ENCODE measurements at places on chromosomes 16 and 17.

- DNase-seq = peak; percentile 71
Observed at GRCh38 chr17:75587675-75588595, at the start of gene MYO15B. MYO15B (plus strand) TSS chr17:75587800; CDS start chr17:75588058, 258 bp downstream.

- no peak for DNase-seq
Observed at GRCh38 chr16:68402748-68403040, 45.6 kb downstream of the SMPD3 start.

DNA sequence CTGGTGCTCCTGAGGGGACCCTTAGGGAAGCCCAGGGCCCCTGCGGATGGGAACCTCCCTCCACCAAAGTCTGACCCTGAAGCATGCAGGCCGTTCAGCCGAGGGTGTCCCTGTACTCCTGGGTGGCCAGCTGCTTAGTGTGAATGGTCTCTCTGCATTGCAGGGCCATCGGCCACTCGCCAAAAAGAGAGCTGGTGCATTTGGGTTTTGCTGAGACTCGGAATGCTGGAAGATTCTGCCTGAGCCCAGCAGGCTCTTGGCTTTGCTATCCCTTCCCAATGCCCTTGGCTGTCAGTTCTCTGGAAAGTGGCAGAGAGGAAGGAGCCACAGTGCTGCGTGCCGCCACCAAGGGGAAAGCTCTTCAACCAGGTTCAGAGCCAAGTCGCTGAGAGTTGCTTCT lies 2.8 kb downstream of the MEOX1 start:
- no peak for DNase-seq

DNA sequence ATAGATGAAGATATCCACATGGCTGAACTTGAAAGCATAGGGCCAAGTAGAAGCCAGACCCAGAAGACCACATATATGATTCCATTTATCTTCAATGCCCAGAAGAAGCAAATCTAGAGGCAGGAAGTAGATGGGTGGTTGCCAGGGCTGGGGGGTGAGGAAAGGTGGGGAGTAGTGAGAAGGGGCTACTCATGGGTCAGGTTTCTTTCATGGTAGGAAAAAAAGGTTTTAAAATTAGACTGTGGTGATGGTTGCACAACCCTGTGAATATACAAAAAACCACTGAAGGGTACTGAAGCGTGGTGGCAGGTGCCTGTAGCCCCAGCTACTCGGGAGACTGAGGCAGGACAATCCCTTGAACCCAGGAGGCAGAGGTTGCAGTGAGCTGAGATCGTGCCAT lies 5.4 kb downstream of the CD2BP2 start:
- DNase-seq = no peak

DNA sequence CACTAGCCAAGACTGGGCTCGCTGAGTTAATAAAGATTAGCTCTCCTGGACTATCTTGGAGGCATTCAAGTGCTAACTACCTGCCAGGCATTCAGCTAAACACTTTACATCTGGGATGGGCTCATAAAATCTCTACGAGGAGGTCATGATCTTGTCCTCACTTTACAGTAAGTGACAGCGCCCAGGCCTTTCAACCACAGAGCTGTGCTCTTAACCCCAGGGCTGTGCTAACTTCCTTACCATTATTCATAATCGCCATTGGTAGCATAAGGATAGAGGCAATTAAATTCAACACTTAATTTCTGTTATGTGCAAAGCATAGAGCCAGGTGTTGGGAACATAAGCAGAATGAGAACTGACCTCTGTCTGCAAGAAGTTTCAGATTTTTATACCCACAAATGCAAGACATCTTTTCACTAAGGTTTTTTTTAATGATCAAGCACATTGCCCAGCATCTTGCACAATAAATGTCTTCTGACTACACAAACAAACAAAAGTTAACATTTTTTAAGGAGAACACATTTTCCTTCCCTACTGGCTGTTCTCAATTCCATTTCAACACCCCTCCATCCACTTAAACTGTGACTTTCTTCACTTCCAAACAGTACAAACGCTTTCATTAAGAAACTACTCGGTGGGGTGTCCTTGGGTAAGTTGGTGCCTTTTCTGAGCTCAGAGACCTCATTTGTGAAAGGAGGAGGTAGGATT lies 172.3 kb downstream of the C16orf78 start:
- no peak for DNase-seq

- DNase-seq = no peak
Observed at GRCh38 chr17:58521680-58522079, 7.2 kb upstream of the MTMR4 start.

- DNase-seq = no peak
Observed at GRCh38 chr17:36665417-36665816, 64.0 kb downstream of the MRM1 start.

GRCh38 chr16:23537390-23537789 lies 19.8 kb downstream of the EARS2 start:
- no peak for DNase-seq

- no peak for DNase-seq
Observed at GRCh38 chr16:88778271-88778525, 6.8 kb downstream of the PIEZO1 start.

DNA sequence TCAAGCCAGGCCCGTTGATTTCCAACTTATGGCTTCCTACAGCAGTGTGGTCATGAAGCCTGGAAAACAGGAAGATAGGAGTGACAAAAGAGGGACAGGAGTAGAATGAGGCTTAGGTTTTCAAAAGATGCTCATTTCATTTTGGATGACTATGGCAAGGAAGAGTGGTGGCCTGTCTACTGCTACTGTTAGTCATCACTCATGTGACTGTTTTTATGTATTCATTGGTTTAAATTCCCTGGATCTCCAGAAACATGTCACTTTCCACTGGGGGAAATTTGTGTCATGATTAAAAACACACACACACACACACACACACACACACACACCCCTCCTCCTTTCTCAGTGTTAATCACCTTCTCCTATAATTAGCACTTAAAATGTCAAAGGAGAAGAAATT lies 1.1 kb upstream of the CYLD start:
- DNase-seq = no peak

DNA sequence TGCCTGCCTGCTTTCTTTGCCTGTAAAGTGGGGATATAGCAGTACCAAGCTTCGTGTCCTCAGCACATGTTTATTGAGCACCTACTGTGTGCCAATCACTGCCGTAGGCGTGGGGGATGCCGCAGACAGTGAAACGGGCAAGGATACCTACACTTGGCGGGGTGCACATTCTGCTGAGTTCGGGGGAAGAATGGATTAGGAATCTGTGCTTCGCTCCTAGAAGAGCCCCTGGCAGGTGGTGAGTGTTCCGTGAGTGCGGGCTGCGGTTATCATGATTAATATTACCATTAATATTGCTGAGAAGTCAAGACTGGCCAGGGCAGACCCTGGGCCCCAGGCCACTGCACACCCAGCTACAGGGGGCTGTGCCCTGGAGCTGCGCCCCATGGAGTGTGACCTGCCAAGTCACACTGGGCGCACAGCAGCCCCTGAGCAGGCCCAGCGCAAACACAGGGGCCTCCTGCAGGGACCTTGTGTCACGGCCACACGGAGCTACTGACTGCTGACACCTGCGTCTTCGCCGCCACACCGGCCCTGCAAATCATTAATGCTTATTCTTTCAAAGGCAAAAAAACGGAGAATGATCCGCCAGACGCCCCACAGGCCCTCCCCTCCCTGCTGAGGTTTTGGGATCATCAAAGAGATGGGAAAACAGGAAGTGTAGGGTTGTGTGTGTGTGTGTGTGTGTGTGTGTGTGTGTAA lies 213.4 kb upstream of the GSE1 start:
- no peak for DNase-seq

GRCh38 chr16:84262939-84263338 lies 23.1 kb upstream of the KCNG4 start:
- DNase-seq = no peak

GRCh38 chr17:2030779-2031163 lies 818 bp downstream of the DPH1 start:
- no peak for DNase-seq

DNA sequence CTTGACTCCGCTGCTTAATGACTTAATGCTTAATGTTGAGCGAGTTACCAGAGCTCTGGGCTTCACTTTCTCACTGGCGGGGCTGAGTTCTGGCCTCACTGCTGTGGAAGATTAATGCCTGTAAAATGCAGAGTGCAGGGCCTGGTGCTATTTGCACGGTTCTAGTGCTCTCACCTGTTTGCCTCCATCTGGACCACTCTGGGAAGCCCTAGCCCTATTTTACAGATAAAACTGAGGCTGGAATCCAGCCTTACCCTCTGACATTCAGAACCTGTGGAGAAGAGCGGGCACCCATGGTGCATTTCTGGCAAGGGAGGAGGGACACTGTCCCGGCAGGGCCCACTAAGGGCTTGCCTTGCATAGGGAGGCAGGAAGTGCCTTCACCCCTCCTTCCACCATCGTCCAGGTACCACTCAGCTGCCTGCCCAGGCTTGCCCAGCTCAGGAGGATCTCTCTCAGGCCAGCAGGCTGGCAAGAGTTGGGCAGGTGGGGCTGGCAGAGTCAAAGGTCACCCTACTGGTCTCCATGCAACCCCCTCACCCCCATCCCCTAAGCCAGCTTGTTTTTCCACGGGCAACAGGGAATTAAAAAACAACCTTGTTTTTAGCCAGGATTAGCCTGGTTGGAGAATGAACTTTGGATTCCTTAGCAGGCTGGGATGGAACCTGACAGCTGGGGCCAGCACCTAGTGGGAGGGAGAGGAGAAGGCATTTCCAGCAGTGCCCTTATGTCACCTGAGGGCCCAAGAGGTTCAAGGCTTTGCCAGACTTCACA lies 4.1 kb upstream of the UBALD1 start:
- no peak for DNase-seq

GRCh38 chr17:61403801-61404662 lies 4.4 kb downstream of the TBX2 start:
- DNase-seq = no peak

DNA sequence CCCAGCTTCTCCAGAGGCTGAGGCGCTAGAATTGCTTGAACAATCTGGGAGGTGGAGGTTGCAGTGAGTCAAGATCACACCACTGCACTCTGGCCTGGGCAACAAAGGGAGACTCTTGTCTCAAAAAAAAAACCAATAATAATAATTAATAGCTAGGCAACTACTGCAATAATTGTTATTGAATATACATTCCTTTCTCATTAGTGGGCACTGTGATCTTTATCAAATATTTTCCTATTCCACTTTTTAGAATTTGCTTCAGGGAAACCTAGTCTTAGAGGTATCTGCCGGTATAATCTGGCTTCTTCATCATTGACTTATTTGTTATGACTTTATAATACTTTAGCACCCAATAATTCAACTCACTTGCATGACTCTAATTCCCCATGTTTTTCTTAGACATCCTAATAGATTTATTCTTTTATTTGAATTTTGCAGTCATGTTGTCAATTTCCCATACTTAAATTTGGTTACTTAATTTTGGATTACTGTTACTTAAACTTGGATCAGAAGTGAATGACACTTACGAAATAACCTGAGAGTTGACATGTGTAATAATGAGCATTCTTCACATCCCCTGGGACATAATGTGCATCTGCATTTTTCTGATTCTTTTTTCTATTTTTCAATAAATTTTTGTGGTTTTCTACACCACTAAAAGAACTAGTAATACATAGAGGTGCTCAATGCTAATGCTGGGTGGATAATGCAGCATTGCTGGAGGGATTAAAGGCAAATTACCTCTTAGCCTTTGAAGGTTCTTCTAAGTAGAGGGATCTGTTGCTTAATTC lies 25.0 kb upstream of the KCNJ16 start:
- no peak for DNase-seq
